ENCODE measurements at places on chromosomes 1 and 21.

- no peak for DNase-seq
Measured at GRCh38 chr1:38585460-38585859, 274.1 kb downstream of the RRAGC start.

GRCh38 chr1:116373431-116374352 is 648 bp downstream of the ATP1A1 start:
- DNase-seq = peak; percentile 66

DNA sequence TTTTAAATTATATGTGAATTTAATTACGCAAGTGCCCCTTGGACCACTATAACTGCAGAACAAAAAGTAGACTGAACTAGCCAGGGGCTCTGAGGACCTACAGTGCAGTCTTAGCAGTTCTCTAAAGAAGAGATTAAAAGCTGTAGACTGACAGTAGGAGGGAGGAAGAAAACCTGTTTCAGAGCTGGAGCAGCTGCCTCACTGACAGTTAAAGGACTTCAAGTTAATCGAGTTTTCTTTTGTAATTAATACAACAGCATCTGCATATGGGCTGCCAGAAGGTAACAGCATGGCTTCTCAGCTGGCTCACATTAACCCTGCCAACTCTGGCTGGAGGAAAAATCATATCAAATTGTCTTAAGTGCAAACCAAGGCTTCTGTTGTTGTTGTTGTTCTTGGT is 19.9 kb downstream of the DSTYK start:
- no peak for DNase-seq

DNA sequence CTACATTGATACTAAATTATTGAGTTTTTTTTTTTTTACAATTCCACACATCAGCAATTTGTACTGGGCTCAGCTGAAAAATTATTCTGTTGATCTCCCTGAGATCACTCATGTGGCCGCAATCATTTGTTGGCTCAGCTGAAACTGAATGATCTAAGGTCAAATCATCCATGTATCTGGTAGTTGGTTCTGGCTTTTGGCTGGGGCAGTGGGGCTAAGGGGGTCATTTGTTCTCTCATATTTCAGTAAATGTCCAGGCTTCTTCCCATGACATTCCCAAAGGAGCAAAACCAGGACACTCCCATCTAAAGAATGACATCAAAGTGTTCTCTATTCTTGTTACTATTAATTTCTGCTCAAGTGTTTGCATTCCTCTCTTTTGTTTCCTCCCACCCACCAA is 806.7 kb upstream of the ADGRL2 start:
- no peak for DNase-seq

GRCh38 chr1:82034812-82035211 is 234.1 kb downstream of the ADGRL2 start:
- no peak for DNase-seq

GRCh38 chr1:106910798-106911197 is 145.7 kb upstream of the PRMT6 start:
- no peak for DNase-seq

DNA sequence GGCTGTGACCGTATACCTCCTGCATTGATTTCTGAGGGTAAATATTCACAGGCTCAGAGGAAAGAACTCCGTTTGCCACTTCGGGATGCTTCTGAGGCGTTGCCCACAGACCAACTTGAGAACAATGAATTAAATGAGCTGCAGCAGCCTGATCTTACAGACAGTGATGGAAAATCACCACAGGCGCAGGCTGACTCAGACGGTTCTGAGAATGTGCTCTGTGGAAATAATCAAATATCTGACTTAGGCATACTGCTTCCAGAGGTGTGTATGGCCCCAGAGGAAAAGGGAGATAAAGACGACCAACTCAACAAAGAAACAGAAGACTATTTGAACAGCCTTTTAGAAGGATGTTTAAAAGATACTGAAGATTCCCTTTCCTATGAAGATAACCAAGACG is 76.7 kb upstream of the SCCPDH start:
- no peak for DNase-seq

DNA sequence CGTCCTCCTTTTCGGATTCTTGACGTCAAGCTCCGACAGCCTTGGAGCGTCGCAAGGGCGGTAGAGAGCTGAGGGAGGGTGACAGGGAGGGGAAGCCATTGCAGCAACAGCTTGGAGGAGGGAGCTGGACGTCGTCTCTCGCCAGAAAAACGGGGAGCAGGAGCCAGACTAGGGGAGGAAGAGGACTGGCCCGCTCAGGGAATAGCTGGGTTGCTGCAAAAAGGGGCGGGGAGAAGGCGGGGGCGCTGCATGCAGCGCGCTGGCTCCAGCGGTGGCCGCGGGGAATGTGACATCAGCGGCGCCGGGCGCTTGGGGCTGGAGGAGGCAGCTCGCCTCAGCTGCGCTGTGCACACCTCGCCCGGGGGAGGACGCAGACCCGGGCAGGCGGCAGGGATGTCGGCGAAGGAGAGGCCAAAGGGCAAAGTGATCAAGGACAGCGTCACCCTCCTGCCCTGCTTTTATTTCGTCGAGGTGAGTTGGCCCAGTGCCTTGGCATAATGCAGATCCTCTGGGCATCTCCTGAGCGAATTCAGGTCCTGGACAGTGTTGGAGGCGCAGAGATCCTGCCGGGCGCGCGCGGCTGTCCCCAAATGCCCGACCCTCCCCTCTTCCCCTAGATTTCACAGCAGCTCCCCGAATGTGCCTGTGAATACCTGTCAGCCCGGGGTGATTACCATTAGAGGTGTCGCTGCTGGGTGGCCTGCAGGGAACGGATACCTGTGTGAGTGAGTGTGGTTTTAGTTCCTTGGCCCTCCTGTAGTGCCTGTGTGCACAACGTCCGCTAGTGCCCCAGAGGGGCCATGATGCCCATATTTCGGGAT is at the start of gene PLPPR4:
Gene PLPPR4, plus strand, starts transcription at position 292 of the 821 bp plus-strand sequence. Its CDS starts 102 bp downstream, at position 394.
- peak; percentile 26 for DNase-seq

GRCh38 chr1:118184739-118185083 is 317 bp downstream of the SPAG17 start:
- DNase-seq = no peak

GRCh38 chr1:230005040-230005439 is 62.0 kb upstream of the GALNT2 start:
- no peak for DNase-seq
